ENCODE measurements at places on chromosomes 16 and 17.

- no peak for DNase-seq
These were observed 787 bp downstream of the NT5C start for GRCh38 chr17:75130632-75131277.

DNA sequence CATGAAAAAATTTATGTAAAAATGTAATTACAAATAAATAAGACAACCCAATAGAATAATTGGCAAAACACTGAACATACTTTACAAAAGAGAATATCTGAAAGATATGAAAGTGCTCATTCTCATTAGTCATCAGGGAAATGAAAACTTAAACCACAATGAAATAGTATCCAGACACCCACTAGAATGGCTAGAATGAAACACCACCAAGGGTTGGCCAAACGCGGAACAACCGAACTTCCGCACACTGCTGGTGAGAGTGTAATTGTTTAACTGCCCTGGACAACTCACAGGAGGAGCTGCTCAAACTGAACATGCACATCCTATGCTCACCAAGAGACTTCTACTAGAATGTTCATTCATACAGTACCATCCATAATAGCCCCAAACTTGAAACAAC lies 5.8 kb upstream of the ZDHHC7 start:
- DNase-seq = no peak

GRCh38 chr17:79183293-79184158 lies 108.9 kb downstream of the ENGASE start:
- no peak for DNase-seq

DNA sequence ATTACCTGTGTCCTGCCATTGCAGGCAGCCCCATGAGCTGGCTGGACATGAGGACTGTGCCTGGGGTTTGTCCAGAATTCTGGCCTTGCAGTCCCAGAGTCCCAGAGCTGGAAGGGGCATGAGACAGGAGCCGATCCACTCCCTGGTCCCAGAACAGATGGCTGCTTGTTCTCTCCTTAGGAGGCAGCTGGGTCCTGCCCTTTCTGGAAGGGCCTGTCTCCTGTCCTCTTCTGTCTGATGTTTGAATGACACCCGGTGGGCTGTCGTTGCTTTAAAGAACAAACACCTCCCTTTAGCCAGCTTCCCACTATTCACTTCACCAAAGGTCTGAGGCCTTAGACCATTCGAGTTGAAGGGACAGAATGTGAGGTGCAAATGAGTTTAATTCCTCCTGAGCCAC lies 63.8 kb downstream of the RAP1GAP2 start:
- no peak for DNase-seq

- DNase-seq = no peak
These were observed 19.7 kb downstream of the FBXO31 start for GRCh38 chr16:87363771-87364455.

GRCh38 chr16:11167581-11167980 lies 88.4 kb downstream of the SOCS1 start:
- DNase-seq = no peak

All from stimulated activated CD8-positive, alpha-beta memory T cell treated with anti-CD3 and anti-CD28 coated beads, Interleukin-2, amount 100 ng/mL, for 1 hour (primary cell).